ENCODE measurements at places on chromosomes 1 and 21.

DNA sequence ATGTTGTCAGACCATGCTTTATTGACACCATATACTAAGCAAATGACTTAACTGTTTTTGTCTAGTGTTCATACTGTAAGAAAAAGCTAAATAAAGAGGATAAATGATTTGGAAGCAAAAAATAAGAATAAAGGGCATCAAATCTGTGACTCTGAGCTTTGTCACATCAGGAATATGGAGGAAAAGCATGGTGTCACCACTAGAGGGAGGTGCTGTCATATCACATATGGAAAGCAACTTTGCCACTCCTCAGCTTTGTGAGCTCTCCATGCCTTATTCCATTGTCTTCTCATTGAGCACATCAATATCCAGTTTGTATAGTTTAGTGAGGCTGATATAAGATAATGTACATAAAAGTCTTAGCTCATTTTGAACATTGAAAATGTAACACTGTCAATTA, 20.8 kb upstream of the GBP1 start:
- no peak for DNase-seq

- no peak for DNase-seq
These were observed 8.0 kb upstream of the THEMIS2 start for GRCh38 chr1:27864264-27864895.

DNA sequence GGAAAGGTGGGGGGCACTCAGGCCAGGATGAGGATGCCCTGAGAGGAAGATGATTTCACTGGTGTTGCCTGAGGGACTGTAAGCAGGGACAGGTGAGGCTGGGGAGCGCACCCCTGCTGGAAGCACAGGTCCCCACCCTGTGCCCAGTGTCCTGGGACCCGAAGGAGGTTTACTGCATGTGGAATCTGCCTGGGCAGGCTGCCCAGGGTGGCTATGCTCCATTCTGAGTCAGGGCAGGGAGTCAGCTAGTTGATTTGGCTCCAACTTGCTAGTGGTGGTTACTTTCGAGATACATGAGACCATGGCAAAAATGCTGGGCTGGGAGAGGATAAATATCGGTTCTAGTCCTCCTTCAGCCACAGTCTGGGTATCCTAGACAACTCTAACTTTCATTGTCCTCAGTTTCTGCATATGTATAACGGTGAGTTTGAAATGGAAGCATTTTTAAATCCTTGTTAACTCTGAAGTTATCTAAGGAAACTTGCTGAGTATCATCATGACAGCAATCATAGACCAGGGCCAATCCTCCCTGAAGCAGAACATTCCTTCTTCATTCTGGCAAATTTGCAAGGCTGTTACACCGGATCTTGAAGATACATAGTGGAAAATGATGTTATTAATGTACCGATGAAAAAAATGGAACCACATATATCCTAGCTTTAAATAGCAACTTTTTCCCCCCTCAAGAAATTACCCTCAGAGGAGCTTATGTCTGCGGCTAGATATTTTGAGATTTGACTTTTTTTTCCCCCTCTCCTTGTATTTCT, 7.7 kb downstream of the TLR5 start:
- DNase-seq, result no peak

DNA sequence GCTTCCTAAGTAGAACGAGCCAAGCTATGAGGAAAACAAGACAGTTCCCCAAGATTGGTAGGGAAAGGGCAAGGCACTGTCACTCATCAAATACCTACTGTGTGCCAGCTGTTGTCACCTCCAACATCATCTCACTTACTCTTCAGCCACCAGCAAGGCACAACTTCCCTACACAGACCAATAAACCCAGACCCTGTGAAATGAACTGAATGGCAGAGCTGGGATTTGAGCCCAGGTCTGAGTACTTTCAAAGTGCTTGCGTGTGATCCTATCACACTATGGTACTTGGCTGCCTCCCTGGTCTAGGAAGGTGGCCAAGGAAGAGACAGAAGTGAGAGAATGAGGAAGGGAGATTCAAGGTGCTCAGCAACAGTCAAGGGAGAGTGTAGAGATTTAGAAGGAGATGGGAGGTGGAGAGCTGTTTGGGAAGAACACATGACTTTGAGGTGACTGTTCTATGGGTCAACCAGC, 16.7 kb upstream of the TRIM63 start:
- no peak for DNase-seq

DNA sequence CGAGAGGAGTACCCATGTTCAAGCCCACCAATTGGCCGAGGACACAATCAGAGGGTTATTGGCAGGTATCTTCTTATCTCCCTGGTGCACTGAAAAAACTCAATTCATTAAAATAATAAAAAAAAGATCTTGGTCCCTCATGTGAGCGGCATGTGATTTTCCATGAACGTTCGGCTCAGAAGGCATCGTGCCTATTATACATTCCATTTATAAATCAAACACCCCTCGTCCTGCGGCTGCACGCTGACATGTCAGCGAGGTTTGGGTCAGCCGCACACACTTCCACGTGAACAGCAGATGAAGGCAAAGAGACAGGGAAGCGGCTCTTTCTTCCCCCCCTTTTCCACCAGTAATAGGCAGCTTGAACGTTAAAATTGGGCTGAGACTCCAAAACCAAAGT, 31.3 kb upstream of the SMYD2 start:
- DNase-seq, result no peak

GRCh38 chr1:219416598-219417238, 196.2 kb downstream of the ZC3H11B start:
- peak; percentile 30 for DNase-seq

DNA sequence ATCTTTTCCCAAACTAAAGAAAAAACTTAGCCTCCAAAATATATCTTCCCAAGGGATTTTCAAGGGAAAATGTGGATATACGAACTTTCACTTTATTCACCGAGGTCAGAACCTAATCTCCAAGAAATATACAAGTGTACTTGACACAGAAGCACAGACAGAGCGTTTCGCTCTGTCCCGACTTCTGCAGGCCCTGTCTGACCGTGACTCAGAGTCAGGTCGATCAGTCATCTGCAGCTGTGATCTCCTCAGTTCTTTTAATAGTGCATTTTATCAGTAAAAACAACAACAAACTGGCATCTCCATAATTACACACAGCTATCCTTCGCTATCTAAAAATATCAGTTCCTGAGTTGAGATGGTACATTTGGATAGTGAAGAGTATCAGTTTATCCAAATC, 226.6 kb downstream of the TM2D1 start:
- DNase-seq, result no peak

GRCh38 chr21:14403681-14404318, 20.9 kb upstream of the HSPA13 start:
- no peak for DNase-seq

- peak; percentile 27 for DNase-seq
These were observed 16.7 kb downstream of the POU3F1 start for GRCh38 chr1:38029685-38030511.

GRCh38 chr1:212655668-212656440, 43.8 kb downstream of the BATF3 start:
- DNase-seq, result no peak

GRCh38 chr1:176193023-176193422, 14.1 kb downstream of the COP1 start:
- no peak for DNase-seq

GRCh38 chr1:47791879-47792608, 205.1 kb downstream of the TRABD2B start:
- DNase-seq, result no peak

DNA sequence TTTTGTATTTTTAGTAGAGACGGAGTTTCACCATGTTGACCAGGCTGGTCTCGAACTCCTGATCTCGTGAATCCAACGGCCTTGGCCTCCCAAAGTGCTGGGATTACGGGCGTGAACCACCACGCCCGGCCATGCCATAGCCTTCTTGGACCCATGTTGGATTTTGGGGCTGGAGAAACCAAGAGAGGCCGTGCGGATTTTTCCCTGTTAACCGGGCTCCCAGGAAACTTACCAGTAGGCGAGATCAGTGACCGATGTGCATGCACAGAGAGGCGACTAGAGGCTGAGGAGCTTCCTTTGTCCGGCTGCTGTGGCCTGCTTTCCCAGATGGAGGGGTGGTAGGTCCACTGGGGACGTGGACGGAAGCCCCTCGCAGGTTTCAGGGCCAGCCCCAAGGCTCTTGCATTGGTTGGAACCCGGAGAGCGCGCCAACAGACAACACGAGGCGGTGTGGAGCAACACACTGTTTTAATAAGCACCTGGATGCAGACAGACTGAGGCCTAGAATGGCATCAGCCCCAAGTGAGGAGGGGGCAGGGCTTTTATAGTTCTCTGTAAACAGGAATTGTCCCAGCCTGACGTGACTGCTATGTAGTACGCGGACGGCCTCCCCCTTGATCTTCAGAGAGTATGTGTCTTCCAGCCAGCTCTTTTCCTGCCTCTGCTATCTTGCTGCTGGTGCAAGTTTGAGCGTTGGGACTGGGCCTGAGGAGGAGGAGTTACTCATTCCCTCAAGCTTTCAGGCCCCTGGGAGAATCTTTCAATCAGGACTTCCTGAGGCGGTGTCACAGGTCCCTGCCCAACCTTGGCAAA, at the start of gene ERVH48-1:
Gene ERVH48-1 (minus strand): TSS at position 517 of the 813 bp plus-strand sequence. CDS start 6,624 bp downstream, outside the sequence.
- no peak for DNase-seq

- DNase-seq, result no peak
These were observed 30.0 kb upstream of the NRDC start for GRCh38 chr1:51908499-51908898.

GRCh38 chr1:164721228-164721496, 162.2 kb downstream of the PBX1 start:
- DNase-seq, result no peak

- no peak for DNase-seq
These were observed 38.2 kb upstream of the WASF2 start for GRCh38 chr1:27527890-27528817.

- DNase-seq, result no peak
These were observed 3.6 kb downstream of the S100A6 start for GRCh38 chr1:153532181-153532580.

GRCh38 chr1:186541003-186541402, 80.1 kb upstream of the PDC start:
- no peak for DNase-seq

DNA sequence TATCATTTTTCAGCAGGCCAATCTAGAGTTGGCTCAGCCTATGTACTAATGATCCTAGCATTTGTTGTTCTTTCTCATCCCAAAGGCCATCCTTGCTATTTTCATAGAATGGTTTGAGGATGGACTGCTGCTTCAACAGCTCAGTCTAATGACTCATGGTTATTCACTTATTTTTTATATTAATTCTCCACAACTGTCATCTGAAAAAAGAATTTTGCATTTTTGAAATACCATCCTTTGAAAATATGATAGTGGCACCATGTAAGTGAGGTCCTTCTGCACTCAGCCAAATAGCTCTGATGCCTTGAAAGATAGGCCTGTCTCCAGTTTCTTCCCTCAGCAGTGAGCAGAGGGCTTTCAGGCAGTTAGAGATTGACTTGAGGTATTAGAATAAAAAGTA, 377.5 kb downstream of the LMO4 start:
- no peak for DNase-seq

- DNase-seq, result no peak
These were observed 323.0 kb upstream of the PLD5 start for GRCh38 chr1:242847390-242847993.

- no peak for DNase-seq
These were observed 39.7 kb upstream of the PDE9A start for GRCh38 chr21:42613756-42614155.

DNA sequence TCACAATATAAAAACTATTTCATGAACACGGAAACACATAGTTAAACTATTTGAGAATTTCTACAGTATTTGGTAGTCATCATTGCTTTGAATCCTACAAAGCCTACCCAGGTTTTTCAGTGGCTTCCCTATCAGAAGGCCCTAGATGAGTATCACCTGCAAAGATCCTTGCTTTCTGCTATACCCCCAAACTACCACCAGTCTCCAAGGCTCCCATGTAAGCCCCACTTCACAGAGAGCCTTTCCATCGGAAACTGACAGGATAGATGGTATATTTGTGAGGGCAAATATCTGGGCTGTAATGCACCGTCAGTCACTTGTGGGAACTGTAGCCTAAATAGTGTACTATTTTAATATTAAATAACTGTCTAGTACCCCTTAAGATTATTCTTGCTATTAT, 674.3 kb downstream of the BRINP3 start:
- no peak for DNase-seq

Data from stimulated activated CD8-positive, alpha-beta memory T cell treated with anti-CD3 and anti-CD28 coated beads, Interleukin-12 subunit alpha, Interleukin-12 subunit beta, amount 100 ng/mL, for 1 hour (primary cell).